ENCODE measurements at places on chromosomes 12 and 14. TPM values are rescaled to one million over a fixed set of nuclear protein-coding genes. Genes with fewer than 3 reads are reported as not detected.

Gene GPD1
- total RNA-seq, result 0.06 TPM

Gene CELA1
- not detected for total RNA-seq

DNA sequence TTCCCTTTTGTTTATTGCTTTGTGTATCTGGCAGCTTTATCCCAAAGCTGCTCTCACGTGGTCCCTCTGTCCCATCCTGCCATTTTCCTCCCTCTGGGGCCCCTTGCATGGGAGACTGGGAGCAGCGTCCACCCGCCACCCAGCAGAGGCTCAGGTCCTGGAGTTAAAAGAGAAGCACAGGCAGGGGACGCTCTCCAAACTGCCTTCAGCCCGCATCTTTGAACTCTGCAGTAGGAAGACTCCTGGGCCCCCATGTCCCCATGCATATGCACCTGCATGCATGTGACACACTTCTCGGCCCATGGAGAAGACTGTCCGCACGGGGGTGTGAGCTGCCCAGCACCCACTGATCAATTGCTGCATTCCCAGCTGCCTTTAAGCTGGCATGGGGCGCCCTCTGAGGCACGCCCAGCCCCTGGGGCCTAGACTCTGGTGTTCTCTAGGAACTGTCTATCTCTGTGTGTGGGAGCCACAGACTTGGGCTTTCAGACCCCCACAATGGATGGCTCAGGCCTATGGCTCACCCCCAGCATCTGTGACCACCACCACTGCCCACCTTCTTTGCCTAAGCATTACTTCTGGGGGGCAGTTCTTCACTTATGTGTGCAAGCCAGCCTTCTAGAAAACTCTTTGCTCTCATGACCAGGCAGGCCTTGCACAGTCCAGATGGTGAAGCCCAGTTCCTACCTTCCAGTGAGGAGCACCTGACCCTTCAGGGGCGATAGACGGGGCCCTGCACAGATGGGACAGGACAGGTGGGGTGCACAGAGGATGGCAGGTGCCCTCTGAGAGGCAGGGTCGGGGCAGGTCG lies 96.1 kb upstream of the DIO3 start:
- DNase-seq, result no peak

- DNase-seq, result no peak
Observed at GRCh38 chr14:103472939-103473338, 49.7 kb downstream of the CKB start.

GRCh38 chr14:20978687-20979086 lies 11.1 kb upstream of the METTL17 start:
- DNase-seq, result no peak

DNA sequence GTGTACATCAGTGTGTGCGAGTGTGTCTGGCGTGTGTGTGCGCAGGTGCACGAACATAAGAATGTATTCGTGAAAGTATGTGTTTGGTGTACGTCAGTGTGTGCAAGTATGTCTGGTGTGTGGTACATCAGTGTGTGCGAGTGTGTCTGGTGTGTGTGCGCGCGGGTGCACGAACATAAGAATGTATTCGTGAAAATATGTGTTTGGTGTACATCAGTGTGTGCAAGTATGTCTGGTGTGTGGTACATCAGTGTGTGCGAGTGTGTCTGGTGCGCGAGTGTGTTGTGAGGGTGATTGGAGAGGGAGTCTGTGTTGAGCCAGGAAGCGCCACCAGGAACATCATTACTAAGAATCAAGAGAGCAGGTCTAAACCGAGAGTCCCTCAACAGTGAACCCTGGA lies 143.8 kb downstream of the BCL11B start:
- no peak for DNase-seq

DNA sequence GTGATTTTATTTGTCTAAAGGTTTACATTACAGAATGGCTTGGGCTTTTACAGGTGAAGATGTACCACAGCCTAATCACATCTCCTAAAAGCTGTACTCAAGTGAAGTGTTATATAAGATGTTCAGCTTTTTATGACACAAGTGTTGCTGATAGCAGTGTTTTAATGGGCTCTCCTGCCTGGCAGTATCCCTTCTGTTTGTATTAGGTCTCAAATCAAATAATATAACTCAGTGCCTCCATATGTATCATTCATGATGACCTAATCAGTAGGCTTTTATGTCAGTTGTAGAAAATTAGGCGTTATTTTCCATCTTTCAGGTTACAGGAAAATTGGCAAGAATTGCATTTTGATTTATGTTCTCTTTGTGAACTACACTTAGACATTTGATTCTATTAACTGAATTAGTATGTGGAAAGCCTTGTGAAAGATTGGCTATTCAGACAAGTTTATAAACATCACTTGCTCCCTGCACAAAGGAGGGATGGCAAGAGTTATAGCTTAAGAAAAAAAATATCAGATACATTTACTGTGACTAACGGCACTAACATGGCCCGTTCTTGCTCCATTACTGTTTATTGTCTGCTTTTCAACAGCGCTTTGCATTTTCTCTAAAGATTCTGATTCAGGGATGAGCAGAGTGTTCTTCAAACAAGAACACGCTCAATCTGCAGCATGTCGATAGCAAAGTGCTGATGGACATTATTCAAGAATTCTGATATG lies 143.7 kb upstream of the DIO2 start:
- no peak for DNase-seq

DNA sequence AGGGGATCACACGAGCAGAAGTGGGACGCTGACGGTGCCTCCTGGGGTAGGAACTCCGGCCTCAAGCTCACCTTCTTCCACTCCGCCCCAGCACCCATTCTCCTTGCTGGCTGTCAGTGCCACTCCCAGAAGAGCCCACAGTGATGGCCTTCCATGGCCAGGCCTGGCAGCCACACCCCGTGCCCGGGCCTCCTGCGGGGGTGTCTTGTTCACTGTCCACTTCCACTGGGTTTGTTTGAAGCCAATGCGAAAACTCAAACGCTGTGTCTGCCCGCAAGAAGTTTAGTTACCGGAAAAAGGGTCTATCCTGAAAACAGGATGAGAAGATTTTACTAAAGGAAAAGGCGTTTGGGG lies 38.1 kb downstream of the CCDC88C start:
- DNase-seq, result no peak

GRCh38 chr12:132506328-132507160 lies 16.6 kb downstream of the FBRSL1 start:
- peak; percentile 60 for DNase-seq

Data from HFFc6 (cell line).